Amygdala (tissue), 56 donors: ENCODE measurements at places on chromosomes 16 and 17.

- DNase-seq = no peak
Observed at GRCh38 chr17:52831536-52831935, 673.0 kb upstream of the CA10 start.

DNA sequence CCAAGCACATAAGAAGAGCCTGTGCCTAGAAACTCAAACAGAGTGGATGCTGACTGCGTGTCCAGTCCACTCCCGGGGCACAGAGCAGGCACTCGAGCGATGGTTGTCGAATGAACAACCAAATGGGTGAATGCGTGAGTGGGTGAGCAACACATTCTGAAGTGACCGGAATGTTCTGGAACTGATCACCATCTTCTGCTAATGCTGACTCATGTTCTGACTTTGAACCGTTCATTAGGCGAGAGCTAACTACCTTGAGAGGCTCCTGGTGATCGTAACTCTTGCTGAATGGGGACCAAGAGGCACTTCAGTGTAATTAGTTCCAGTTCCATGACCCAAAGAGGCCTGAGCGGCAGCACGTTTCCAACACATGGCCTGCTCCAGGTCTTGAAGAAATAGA, 37.9 kb downstream of the IRF8 start:
- no peak for DNase-seq

DNA sequence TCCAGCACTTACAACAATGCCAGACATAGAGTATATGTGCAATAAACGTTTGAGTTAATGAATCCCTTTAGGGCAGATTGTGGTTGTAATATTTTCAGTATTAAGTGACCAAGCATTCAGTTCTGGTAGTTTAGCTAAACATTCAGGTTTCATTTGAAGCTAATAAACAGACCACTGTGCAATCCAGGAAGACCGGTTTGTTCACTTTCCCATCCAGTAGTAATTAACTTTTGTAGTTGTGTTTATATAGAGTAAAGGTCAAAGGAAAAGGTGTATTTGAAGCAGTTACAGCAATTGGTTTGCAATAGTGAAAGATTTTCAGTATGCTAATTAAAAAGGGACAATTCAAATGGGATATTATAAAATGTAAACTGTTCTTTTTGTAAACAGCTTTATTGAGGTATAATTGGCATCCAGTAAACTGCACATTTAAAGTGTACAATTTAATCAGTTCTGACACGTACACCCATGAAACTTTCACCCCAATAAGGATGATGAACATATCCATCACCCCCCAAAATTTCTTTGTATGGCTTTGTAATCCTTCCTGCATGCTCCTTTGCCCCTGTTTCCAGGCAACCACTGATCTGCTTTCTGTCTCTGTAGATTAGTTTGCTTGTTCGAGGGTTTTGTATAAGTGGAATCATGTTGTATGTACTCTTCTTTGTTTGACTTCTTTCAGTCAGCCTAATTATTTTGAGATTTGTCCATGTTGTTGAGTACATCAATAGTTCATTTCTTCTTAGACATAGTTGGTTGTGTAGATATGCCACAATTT, 26.3 kb downstream of the MRTFB start:
- no peak for DNase-seq

DNA sequence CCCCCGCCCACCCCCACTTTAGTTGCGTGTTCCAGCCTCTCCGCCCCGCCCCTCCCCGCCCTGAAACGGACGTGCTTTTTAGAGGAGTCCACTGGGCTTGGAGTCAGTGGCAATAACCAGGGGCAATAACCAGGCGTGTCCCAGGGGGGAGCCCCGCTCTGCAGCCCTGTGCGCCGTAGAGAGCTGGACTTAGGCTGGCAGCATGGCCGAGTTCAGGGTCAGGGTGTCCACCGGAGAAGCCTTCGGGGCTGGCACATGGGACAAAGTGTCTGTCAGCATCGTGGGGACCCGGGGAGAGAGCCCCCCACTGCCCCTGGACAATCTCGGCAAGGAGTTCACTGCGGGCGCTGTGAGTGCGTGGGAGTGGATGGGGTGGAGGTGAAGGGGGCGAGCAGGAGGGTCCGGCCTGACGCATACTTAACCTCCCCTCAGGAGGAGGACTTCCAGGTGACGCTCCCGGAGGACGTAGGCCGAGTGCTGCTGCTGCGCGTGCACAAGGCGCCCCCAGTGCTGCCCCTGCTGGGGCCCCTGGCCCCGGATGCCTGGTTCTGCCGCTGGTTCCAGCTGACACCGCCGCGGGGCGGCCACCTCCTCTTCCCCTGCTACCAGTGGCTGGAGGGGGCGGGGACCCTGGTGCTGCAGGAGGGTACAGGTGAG, at the start of gene ALOX15B:
Gene ALOX15B (plus strand): TSS at position 106 of the 657 bp plus-strand sequence. CDS start 97 bp downstream, at position 203.
- no peak for DNase-seq

GRCh38 chr17:40107522-40108174, 7.3 kb upstream of the NR1D1 start:
- DNase-seq = no peak

GRCh38 chr16:87017371-87018012, 299.7 kb downstream of the C16orf95 start:
- DNase-seq = no peak

DNA sequence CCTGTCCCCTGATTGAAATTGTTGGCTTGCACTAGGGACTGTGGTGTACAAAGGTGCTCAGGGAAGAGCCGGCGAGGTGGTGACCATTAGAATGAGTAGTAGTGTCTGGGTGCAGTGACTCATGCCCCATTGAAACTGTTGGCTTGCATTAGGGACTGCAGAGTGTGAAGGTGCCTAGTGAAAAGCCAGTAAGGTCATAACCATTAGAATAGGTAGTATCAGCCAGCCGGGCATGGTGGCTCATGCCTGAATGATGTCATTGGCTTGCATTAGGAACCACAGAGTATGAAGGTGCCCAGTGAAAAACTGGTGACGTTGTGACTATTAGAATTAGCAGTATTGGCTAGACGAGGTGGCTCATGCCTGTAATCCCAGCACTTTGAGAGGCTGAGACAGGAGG, 78.9 kb downstream of the ABCC6 start:
- DNase-seq = no peak

DNA sequence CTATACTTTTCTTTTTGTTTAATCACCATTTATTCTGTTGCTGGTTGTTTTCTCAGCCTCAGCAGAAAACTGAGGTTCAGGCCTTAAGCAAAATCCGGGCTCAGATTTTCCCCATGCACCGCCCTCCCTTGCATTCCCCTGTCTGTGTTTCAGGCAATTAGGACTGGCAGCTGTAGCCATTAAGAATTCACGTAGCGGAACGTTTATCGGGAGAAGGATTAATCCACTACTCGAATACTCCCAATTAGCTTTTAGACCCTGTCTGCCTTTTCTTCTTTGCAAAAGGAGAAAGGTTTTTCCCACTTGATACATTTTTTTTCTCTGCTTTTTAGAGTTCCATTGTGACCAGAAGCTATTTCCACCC, 173.1 kb downstream of the RPTOR start:
- DNase-seq = no peak

DNA sequence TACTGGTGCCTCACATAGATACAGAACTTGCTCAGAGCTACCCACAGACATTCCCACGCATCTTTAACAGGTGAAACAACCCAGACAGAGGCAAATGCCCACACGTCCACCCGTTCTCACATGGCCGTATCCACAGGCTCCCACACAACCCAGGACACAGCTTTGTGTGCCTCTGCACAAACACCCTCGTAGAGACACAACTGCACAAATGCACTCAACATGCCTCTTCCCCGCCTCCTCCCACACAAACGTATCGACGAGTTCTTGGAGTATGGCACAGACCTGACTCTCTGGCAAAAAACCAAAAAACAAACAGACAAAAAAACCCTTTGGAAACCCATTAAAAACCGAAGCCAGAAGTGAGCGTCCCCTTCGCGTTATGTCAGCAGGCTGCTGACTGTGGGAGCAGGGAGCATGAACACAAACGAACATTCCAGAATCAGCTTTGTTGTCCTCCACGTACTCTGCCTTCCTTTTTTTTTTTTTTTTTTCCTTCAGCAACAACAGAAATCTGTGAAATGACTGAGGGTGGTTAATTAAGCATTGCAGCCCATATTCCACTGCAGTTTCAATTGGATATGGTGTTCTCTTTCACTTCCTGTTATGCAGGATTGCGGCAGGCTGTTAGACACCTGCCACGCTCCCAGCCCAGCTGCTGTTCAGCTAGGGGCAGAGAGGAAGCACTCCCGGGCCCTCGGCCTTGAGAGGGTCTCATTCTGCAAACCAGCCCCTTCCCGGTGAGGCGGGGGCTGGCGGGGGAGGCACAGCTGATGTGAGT, 313.7 kb downstream of the MAF start:
- DNase-seq = peak; percentile 15

DNA sequence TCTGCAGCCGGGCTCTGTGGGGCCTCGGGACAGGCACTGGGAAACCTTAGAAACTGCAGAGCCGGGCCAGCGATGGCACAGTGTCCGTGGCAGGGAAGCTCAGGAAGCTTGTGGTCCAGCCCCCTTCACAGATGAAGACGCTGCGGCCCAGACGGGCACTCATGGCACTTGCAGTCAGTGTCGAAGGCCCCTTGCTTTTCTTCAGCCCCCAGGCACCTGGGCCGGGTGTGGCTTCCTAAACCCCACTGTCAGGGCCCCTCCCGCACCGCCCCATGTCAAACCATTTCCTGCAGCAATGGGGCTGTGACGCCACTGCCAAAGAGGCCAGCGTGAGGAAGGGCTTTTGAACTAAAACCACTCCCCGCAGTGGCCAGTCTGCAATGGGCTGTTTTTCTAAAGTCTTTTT, 164.0 kb downstream of the LAT start:
- DNase-seq = no peak

GRCh38 chr16:2586241-2586640, 48.4 kb downstream of the PDPK1 start:
- DNase-seq = no peak

DNA sequence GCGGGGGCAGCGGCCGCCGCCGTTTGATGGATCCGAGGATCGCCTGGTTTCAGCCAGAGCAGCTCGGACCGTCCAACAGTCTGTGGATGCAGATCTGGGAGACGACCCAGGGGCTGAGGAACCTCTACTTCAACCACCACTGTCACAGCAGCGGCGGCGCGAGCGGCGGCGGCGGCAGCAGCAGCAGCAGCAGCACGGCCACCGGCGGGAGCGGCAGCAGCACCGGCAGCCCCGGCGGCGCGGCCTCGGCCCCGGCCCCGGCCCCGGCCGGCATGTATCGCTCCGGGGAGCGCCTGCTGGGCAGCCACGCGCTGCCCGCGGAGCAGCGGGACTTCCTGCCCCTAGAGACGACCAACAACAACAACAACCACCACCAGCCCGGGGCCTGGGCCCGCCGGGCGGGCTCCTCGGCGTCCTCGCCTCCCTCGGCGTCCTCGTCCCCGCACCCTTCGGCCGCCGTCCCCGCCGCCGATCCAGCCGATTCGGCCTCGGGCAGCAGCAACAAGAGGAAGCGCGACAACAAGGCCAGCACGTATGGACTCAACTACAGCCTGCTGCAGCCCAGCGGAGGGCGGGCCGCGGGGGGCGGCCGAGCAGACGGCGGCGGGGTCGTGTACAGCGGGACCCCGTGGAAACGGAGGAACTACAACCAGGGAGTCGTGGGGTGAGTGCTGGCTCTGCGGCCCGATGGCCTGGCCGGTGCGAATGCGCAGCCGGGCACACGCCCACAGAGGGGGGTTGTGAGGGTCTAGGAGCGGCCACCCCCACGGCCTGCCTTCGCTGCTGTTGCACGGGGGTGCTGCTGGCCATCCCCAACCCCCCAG, 702 bp downstream of the TENT4B start:
- no peak for DNase-seq
